ENCODE measurements at places on chromosomes 12 and 14.

DNA sequence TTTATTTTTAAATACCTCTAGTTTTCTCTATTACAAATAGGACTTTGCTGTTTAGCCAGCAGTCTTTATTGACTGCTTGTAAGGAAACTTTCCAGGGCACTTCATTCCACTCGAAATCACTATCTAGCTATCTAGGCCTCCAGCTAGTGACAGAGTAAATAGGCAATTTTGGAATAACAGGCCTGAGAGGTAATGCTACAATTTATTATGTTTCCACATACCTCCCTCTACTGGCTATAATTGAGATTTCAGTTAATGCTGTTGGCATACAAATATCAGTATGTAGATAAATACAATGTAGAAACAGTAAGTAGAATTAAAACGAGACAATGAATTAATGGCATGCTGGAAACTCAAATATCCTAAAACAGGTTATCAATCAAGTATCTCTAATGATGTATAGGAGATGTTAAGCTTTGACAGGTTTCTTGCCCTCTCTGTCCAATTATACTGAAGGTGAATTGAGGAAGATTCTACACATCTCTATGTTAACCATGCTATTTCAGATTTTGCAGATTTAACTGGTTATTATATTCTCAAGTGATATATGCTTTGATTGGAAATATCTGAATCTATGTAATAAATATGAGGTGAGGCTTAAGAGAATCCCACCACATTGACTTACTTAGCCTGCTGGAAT lies 7.2 kb downstream of the DTD2 start:
- DNase-seq, result peak; percentile 27

DNA sequence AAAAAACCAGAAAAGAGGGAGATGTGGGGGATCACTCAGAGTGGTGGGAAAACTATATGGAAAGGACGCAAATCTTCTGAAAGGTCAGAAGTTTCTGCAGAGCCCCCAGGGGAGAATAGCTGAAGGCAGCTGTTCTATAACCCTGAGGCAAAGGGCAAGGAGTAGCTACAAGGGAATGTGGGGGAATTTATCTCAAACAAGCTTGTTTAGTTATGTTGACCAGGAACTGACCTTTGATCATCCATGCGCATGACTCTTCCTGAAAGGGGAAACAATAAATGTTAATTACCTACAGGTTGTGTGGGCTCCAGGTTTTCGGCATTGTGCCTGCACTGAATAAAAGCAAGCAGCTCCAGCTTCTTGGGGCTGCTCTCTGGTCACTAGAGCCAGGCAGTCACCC lies 968.5 kb downstream of the AACS start:
- DNase-seq, result no peak

DNA sequence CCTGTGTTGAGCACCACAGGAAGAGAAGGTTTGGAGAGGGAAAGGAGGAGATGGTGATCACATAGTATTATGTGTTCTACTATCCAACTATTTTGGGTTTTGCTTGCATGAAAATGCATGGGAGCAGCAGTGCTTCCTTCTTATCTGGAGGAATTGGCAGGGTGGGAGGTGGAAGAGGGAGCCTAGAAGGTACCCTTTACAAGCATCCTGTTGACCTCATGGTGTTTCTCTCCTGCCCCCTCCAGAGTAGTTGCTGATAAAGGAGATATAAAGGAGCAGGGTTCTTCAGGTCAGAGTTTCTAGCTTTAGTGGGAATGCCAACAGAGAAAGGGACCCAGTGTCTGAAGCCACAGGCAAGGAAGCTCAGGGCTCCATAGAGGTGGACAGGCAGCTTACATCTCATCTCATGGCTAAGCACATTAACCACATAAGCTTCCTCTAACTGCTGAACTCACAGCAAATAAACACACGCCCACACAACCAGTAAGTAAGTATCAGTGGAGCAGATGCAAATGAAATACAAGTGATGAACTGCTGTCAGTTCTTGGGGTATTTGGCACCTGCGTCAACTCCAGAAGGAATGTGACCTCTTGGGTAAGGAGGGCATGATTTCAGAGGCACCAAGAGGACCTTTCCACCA lies 174.2 kb upstream of the SLC38A2 start:
- DNase-seq, result no peak

DNA sequence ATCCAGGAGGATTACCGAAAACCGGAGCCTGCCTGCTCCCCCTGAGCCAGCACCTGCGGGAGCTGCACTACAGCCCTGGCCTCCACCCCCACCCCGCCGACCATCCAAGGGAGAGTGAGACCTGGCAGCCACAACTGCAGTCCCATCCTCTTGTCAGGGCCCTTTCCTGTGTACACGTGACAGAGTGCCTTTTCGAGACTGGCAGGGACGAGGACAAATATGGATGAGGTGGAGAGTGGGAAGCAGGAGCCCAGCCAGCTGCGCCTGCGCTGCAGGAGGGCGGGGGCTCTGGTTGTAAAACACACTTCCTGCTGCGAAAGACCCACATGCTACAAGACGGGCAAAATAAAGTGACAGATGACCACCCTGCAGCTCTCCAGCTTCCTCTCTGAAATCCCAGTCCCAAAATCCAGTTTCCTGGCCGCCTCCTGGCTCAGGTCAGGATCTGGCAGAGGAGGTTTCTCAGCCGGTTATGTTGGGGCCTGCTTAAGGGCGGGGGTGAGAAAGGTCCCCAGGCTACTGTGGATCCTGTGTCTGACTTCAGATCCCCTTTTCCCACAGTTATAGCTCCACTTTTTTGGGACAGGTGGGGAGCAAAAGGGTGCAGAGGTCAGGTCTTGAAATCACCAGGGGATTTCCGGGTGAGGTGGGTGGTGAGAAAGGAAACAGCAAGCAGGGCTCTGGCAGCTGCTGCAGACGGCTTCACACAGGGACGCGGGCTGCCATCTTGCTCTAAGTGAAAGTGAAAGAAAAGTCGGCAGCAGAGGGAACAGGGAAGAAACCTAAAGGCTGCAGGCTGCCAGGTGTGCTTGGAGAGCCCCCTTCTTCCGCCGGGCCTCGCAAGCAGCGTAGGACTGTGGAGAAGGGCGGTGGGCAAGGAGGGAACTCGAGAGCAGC lies at the start of gene TAPBPL:
TSS of gene TAPBPL (plus strand) at position 695 of the 897 bp plus-strand sequence. CDS start 207 bp downstream, outside the sequence.
- DNase-seq, result peak; percentile 53

DNA sequence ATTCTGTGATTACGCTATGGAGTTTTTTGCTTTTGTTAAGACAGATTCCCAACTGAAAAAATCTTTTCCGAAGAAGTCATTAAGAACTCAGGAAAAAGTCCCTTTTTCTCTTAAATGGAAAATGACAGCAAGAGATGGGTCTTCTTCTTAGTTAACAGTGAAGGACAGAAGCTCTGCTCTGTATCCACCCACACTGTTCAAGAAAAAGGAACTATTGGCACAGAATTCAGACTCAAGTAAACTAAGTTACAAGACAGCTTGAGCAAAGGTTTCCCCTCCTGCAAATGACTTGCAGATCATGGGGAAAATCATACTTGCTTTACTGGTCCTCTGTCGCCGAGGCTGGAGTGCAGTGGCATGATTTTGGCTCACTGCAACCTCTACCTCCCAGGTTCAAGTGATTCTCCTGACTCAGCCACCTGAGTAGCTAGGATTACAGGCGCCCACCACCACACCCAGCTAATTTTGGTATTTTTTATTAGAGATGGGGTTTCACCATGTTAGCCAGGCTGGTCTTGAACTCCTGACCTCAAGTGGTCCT lies 137.1 kb upstream of the AEBP2 start:
- DNase-seq, result no peak

GRCh38 chr12:117069926-117070900 lies 29.0 kb downstream of the TESC start:
- no peak for DNase-seq

- DNase-seq, result no peak
Observed at GRCh38 chr12:42568952-42569915, 20.3 kb downstream of the PRICKLE1 start.

GRCh38 chr14:88392609-88393008 lies 7.2 kb downstream of the SPATA7 start:
- DNase-seq, result no peak

GRCh38 chr12:67354322-67354721 lies 85.2 kb downstream of the CAND1 start:
- no peak for DNase-seq

DNA sequence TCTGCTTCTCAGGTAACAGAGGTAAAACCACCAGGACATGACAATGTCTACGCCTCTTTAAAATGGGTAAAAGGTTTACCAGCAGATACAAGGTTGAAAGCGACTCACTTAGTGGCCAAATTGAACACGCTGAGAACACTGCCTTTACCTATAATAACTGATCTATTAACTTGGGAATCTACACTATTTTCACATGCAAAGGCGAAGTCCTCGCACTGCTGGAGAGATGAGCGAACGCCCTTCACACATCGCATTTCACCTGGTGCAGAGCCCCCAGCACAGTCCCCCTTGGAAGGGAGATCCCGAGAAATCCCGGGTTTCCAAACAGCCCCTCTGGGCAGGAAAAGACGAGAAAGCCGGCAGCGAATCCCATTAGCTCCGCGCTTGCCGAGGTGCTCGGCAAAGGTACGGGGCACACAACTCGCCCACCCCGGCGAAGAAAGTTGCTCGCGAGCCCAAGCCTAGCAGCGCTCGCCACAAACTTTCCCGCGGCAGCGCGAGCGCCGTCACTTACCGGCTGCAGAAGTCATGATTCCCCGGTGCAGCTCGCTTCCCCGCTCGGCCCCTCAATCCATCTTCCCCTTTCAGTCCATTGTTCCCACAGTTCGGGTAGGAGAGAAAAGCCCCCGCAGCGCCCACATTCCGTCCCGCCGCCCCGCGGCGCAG lies 423 bp downstream of the FGD6 start:
- no peak for DNase-seq

- DNase-seq, result no peak
Observed at GRCh38 chr14:32709027-32709426, 229.7 kb upstream of the NPAS3 start.

DNA sequence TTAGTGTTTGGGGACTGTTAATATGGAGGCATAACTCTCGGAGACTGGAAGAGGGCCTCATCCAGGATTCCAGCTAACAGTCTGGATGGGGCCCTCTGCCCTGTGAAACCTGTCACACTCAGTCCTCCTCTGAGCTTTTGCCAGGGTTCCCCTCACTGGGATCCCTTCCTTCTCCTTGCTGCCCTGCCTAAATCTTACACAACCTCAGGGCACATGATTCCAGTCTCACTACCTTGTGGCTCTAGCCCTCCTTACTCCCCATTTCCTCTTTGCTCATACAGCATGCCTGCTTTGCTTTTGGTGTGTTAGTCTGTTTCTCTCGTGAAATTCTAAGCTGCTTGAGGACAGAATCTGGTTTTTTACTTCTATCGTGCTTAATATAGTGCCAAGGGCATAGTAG lies 942 bp upstream of the GSG1 start:
- DNase-seq, result no peak

GRCh38 chr14:64098120-64098519 lies 196.1 kb downstream of the ESR2 start:
- DNase-seq, result no peak

DNA sequence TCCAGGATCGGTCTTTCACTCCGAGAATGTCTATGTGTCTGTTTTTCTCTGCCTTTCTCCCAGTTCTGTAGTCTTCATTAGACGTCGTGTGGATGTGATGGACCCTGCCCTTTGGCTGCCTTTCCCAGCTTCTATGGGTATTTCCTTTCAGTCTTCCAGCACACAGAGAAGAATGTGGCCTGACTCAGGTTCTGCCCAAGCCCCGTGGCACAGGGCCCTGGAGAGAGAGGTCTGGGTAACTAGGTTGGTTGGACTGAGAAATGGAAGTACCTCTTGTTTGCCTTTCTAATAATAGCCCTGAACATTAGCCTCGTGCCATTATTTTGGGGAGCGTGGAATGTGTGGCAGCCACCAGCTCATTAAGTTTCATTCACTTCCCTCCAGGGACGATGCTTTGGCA lies 3.8 kb downstream of the FOXJ2 start:
- DNase-seq, result no peak

- DNase-seq, result no peak
Observed at GRCh38 chr12:42447371-42447786, 121.4 kb downstream of the PPHLN1 start.

DNA sequence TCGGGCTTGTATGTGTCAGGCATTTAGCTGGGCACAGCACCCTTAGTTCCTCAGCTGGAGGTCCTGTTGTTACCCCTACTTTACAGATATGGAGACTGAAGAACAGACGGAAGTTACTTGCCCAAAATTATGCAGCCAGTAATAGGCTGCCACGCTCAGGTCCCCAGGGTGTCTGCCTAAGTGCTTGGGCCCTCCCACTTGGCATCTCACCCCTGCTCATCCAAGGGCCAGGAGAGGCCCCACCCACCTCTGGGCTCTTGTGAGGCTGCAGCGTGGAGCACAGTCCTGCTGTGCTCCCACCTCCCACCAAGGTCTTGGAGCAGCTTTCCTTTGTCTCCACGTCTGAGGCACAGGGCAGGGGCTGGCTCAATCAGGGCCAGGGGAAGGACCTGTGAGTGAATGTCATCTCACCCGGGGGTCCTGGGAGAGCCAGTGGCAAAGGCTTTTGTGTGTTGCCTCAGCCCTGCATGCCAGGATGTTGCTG lies 64.6 kb downstream of the BEGAIN start:
- no peak for DNase-seq

DNA sequence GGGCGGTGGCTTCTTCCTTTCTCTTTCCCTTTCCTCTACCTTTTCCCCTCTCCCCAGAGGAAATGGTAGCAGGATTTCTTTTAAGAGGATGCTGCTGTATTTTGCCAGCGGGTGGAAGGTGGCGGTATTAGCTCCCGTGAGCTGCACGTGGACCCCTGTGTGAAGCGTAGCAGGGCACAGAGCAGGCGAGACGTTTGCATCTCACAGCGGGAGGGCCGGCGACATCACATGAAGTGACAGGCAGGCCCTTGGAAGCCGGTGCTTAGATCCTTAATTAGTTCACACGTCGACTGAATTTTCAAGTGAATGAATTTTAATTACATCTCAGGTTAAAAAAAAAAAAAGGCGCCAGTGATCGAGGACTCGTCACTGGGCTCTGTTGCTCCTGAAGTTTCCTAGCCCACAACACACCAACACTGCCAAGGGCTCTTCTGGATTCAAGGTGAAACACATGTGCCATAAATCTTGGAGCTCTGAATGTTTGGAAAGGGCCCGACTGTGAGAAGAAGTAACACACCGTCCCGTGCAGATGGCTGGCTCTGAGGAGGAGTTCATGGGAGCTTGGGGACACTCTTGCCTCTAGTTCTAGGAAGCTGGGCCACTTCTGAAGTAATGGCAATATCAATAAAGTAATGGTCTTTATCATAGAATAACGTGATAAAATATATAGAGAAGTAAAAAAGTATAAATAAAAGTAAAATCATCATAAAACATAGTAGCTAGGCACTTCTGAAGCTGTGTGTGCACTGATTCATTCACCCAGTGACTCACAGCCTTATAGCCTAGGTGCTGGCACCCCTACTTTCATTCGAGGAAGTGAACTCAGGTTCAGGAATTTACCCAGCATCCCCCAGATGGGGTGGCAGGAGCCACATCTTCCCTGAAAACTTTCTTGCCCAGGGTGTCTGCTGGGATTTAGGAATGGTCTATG lies 75.3 kb downstream of the AACS start:
- no peak for DNase-seq

- DNase-seq, result peak; percentile 82
Observed at GRCh38 chr12:49538510-49539403, at the start of gene KCNH3. Gene KCNH3 (plus strand): TSS chr12:49539030. CDS start chr12:49539417, 387 bp downstream.

GRCh38 chr12:24478254-24478653 lies 470.6 kb downstream of the BCAT1 start:
- no peak for DNase-seq

GRCh38 chr12:5661811-5662210 lies 229.9 kb downstream of the NTF3 start:
- no peak for DNase-seq

GRCh38 chr12:82904219-82904790 lies 217.6 kb downstream of the TMTC2 start:
- DNase-seq, result no peak

Measured in HEK293T (cell line).